Fibroblast of villous mesenchyme (primary cell): ENCODE measurements at places on chromosomes 12 and 14. TPM values are rescaled to one million over a fixed set of nuclear protein-coding genes. Genes with fewer than 3 reads are reported as not detected.

Gene SDR9C7
- total RNA-seq = not detected in 2 replicates

Gene DHRS2
- total RNA-seq = 0.32 and 0.43 TPM in 2 replicates

Gene GSC
- not detected in 2 replicates for total RNA-seq

Gene PMCH
- not detected in 2 replicates for total RNA-seq

Gene DICER1
- total RNA-seq = 52.8 and 61.3 TPM in 2 replicates

Gene NR4A1
- total RNA-seq = 2.2 and 2.9 TPM in 2 replicates

Gene OAS2
- total RNA-seq = 2.3 and 5.6 TPM in 2 replicates

Gene SMOC1
- total RNA-seq = not detected in 2 replicates

Gene PGF
- 0.64 and 0.86 TPM in 2 replicates for total RNA-seq
